ENCODE measurements at places on chromosomes 2 and 18. TPM values are rescaled to one million over a fixed set of nuclear protein-coding genes. Genes with fewer than 3 reads are reported as not detected.

ALLC gene
- not detected for total RNA-seq

UPP2 gene
- not detected for total RNA-seq

GREB1 gene
- 2.4 TPM for total RNA-seq

SOWAHC gene
- 72.3 TPM for total RNA-seq

TWIST2 gene
- total RNA-seq = 13.6 TPM

- DNase-seq = no peak
Observed at GRCh38 chr2:71603311-71603811, 150.0 kb downstream of the DYSF start.

DNA sequence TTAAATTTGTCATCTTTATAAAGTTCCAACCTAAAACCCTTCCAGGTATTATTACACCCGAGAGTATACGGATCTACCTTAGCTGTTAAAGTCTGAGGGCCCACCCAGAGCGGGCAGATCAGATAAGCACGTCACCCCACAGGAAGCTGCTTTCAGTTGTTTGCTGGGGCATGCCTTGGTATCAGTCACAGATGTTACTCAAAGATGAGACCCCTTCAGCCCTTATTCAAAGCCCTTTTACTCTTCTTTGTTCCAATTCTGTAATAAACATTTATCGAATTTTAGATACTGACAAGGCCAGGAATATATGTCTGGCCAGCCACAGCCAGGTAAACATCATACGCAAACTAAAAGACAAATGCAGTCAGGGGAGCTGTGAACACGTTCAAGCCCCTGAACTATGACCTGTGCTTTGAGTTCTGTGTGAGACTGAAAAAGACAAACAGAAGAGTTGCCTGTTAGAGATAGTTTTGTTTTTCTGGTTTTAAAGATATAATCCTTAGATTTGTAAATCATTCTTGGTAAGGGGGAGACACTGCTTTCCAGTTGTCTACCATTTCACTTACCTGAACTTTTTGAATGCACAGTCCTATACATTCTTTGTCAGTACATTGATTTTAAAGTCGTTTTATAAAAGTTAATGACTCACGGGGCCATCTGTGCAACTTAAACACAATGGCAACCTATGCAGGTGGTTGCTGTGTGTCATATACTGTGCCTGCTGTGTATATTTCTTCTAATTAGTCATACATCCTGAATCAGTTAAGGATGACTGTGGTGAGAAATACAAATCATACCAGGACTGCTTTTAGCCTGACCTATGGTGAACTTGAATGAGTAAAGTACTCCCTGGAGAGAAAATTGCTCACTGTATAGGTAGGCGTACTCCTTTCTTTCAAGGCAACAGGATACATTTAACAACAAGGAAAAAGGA is 100.5 kb upstream of the ITPRID2 start:
- peak; percentile 89 for DNase-seq

DNA sequence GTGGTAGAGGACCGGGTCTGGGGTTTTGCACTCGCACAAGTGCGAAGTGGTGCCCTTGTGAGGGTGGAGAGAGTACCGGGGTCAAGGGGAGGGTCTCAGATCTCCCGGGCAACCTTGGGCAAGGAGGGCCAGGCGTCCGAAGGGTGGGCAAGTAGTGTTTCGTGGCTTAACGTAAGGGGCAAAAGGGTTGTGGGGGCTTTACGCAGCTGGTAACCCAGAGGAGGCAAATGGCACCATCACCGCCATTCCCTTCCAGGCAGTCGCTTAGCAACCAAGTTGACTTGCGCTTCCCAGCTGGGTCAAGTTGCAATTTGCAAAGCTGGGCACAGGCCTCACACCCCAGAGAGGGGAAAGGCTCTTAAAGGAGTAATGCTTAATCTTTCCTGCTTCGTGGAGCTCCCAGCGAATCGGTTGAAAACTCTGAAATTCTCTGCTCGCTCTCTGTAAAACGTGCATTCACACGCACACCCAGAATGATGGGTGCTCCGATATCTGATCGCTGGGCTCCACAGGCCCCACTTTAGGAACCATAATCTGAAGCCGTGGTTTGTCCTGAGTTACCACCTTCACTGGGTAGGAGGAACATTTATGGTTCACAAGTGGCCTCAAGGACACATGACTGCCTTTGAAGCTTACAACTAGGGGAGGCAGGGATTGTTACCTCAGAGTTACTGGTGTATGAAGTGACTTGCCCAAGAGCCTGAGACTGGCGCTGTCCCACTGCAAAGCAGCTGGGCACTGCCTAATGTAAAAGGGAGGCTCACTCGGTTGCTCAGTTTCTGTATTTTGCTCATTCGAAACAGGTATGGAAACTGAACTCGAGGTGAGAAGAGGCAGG is 127.9 kb downstream of the UXS1 start:
- DNase-seq = no peak

DNA sequence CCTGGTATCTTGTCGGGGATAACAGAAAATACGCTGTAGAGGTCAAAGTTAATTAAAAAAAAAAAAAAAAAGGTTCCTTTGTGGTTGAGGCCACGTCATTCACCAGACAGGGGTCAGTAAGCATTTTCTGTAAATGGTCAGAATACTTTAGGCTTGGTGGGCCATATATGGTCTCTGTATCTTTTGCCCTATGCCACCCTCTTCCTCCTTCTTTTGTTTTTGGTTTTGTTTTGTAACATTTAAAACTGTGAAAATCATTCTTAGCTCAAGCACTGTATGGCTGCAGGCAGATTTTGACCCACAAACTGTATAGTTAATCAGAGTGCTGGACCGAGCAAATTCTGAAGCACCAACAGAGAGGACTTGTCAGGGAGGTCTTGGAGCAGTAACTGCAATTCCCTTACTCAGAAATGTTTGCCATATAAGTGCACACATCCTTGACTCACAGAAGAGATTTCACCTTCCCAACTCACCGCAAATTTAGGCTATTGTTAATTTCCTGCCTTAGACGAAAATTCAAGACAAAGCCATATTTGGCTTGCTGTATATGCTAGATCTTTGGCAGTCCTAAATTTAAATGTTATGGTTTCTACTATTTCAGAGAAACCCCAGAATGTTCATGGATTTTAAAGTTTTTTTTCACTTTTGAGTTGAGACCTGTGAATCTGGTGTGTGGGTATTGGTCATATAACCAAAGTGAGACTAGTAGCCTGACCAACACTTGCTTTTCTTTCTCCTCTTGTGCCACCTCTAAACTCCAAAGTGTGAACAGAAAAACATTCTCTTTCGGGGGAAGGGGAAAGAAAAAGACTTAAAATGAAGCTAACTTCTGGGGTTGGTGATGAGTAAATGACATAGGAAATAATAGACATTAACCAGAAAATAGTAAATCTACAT is 65.4 kb downstream of the DOCK10 start:
- DNase-seq = no peak

DNA sequence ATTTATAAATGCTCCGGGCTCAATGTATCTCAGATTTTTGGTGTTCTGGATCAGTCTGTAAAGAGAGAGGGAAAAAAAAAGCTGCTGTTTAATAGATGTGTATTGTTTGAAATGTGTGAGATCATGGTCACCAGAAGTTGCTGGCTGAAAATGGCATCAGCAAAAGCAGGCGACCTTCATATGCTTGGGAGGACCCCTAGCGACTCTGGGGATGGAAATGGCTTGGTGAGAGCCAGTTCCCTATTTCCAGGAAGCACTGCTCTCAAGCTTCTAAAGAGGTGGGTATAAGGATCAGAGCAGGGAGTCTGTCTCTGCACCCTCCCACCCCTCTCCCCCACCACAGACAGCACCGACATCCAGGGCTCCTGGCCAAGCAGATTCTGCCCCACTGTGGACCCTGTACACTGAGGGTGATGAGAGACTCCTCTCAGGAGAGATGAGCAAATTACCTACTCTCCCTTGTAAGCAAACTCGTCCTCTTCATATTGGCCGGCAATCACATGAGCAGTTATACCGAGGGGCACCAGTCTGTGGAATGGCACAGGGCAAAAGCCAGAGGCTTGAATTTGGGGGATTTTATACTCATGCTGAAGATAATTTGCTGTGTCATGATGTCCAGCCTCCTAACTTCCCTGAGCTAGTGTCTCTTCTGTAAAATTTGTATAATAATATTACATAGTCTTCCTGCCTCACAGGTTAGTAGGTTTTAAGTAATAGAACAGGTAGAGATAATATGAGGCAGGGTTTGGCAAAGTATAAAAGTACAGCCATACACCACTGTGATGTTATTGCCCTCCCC is 29.6 kb downstream of the LHCGR start:
- DNase-seq = no peak

DNA sequence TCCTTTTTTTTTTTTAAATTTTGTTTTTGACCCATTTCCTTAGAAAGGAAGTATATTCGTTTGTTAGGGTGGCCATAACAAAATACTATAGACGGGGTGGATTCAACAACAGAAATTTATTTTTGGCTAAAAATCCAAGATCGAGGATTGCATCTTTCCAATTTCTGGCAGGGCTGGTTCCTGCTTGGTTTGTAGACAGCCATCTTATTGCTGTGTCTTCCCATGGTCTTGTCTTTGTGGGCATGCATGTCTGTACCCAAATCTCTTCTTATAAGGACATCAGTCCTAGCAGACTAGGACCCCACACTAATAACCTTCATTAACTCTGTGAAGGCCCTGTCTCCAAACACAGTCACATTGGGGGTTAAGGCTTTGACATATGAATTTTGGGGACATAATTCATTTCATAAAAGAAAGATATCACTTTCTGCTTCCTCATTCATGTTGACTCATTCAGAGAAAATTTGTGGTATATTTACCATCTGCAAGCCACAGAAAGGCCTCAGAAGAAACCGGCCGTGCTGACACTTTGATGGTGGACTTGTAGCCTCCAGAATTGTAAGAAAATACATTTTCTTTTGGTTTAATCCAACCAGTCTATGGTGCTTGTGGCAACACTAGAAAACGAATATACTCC is 262.1 kb downstream of the LPIN1 start:
- no peak for DNase-seq

DNA sequence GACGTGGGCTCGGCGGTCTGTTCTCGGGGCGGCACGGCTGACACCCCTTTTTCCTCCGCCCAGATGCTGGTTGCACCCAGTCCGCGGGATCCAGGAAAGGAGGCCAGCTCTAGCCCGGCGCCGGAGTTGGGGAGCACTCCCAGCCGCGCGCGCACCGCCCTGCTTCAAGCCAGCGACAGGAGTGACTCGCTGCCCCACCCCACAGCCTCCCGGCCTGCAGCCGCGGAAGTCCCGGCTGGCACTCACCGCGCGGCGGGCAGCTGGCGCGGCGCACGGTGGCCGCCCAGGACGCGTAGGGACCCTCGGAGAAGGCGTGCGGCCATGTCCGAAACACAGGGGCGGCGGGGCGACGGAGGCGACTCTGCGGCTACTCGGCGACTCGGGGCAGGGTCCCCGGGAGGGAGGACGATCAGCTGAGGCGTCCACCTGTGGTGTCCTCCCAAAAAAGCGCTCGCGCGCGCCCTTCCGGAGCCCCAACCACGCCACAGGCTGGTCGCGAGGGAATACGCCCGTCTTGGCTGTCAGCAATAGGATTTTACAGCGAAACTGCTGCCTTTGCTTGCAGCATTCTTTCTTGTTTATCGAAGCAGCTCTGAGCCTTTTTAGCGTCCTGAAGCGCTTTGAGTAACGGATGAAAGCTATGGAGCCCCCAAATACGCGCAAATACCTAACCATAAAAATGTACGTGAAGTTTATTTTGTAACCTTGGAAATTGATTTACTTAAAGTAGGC is at the start of gene ACADL:
Gene ACADL, minus strand, starts transcription at position 507 of the 732 bp plus-strand sequence. Its CDS starts 184 bp downstream, at position 323.
- DNase-seq = peak; percentile 32

DNA sequence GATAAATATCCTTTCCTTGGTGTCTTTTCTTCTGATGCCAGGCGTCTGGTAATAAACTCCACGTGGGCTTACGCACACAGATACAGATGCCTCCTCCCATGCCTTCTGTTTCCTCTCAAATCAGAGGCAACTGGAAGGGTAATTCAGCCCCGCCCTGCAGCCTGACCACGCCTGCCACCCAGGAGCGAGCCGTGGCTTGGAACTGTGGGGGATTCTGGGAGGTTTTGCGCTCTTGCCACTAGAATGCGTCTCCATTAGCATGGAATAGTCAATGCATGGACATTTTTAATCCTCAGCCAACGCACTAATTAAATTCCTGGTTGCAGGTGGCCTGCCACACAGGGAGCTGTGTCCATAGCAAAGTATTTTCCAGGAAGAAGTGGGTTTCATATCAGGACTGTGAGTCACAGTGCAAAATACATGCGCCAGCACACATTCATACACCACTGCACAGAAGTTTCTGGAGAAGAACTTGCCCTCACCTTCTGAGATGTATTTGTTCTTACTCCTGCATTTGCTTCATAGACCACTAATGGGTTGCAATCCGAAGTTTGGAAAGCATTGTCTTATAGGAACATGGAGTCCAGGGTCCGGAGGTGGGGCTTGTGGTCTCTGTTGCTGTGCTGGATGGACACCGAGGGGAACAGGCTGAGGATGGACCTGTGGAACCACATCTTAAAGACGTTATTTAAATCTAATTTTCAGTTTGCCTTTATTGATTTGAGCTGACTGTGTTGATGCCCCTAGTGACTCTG is 151.4 kb downstream of the LDLRAD4 start:
- no peak for DNase-seq

- DNase-seq = no peak
Observed at GRCh38 chr18:58527285-58527951, 101.5 kb downstream of the ALPK2 start.

DNA sequence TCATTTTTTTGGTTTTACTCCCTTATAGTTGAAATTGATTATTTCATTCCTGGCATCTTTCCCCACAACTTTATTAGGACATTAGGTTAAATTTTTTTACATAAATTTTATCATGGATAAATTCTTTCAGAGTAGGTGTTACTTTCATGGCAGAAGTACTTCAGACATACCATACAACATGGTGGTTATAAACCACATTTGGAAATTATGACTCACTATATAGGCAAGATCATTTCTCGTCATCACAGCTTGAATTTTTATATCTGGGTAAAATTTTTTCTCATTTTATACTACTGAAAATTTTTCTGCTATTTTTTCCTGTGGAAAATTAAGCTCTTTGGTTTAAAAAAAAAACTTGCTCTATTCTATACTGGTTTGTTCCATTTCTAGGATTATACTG is 111.9 kb upstream of the COL5A2 start:
- DNase-seq = no peak

- DNase-seq = no peak
Observed at GRCh38 chr2:68098291-68098797, 35.5 kb upstream of the C1D start.
